Germinal center (tissue), 1 donor: ENCODE measurements at places on chromosomes 1 and 21.

- DNase-seq = no peak
Measured at GRCh38 chr1:167512046-167512654, 6.2 kb downstream of the CD247 start.

GRCh38 chr21:45985471-45986315, 4.1 kb downstream of the COL6A1 start:
- DNase-seq = no peak

DNA sequence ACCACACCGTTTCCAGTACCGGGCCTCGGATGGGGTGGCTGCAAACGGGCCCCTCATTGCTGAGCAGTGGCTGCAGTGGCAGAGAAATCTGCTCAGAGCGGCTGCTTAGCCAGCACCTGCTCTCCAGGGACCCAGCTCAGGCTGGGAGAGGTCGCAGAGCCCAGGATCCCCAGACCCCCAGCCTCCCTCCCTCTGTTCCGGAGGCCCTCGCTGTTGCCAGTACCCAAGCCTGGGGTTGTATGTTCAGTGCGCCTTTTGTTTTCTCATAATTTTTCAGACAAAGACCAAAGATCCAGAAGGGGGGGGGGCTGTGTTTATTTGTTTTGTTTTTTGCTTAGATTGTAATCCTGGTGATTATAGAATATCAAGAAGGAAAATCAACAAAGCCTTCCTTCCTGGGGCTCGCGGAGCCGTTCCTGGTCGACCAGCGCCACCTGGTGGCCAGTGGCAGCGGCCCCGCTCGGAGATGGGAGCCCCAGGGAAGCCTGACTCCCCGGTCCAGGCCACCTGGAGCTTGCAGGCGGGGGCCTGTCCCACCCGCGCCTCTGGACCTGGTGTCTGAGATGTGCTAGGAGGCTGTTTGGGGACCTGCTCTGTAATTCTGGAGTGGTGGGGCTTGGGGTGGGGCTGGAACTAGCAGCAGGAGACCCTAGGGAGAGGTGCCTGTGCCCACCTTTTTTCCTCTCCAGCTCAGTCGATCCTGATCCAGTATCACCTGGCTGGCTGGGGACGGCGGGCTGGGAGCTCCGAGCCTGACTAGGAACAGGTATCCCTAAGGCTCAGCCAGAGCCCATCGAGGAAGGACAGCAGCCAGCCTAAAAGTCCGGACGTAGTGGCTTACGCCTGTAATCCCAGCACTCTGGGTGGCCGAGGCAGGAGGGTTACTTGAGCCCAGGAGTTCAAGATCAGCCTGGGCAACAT, 123.9 kb upstream of the VAMP3 start:
- DNase-seq = peak; percentile 84

DNA sequence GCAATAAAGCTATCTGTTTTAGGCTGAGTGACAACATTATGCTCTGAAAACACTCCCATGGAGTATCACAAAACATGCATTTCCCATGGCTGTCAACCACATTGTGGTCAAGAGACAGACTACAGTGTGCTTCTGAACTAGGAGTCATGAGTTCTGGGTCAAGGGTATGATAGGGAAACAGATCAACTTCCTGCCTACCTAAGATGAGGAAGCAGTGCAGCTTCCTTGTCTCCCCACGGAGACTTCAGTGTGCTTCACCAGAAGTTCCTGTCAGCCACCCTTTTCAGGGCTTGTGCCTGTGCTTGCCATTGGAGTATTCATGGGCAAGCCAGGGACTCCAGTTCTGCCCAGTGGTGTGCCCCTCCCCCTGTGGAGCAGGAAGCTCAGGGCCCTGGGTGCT, 19.9 kb downstream of the LCE3E start:
- DNase-seq = no peak

DNA sequence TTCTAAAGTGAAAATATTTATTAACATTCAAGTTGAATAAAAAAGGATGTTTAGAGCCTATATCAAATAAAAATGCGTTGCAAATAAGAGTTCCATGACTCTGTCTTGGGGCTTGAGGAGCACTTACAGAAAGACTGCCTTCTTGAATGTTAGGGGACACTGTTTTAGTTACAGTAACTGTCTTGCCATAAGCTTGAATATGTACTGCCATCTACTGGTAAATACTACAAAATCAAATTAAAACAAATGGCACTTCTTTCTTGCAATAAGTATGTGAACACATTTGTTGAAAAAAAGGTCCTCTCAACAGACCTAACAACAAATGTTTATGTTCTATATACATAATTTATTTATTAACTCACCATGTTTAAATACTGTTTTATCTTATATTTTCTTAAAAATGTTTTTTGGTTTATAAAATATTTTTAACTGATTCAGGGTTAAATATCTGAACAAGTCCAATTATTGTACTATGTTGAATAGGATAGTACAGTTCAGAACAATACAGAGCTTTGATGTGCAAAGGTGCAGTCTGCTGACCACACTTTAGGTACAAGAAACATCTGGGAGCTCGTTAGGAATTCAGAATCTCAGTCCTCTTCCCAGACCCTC, 199.5 kb downstream of the LRRIQ3 start:
- no peak for DNase-seq

- DNase-seq = no peak
Measured at GRCh38 chr1:11080931-11081330, 18.7 kb downstream of the EXOSC10 start.

- DNase-seq = no peak
Measured at GRCh38 chr1:146019231-146020057, 2.1 kb downstream of the HJV start.

- no peak for DNase-seq
Measured at GRCh38 chr1:114092186-114093062, 61.2 kb downstream of the SYT6 start.

DNA sequence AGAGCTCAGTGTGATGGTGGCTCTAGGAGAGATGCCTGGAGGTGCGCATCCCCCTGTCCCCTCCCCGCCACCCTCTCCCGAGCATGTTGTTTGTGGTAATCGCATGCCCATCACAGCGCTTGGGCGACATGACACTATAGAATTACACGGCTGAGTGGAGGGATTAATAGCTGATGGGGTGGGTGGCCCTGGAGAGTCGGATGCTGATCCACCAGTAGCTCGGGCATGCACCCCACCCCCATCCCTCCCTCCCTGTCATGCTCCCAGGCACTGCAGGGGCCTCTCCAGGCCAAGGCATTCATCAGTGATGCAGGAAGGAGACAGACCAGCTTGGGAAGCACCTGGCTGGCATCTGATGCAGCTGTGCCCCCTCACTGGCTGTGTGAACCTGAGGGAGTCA, 159.0 kb upstream of the IGSF21 start:
- DNase-seq = no peak

DNA sequence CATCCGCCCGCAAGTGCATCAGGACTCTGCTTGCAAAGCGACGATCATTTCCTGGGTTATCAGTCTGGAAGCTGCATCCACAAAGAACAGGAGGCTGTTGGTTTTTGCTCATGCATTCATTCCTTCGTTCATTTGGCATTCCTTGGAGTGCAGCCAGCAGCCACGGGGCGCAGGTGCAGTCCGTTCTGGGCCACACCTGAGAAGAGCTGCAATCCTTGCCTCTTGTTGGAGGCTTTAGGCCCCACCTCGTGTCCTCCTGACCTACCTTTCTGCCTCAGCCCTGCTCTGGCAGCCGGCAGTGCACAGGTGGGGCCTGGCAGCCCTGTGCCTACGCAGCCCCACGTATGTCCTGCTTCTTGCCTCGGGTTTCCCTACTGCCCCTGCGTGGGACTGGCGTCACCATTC, 19.6 kb upstream of the C2CD2 start:
- no peak for DNase-seq

DNA sequence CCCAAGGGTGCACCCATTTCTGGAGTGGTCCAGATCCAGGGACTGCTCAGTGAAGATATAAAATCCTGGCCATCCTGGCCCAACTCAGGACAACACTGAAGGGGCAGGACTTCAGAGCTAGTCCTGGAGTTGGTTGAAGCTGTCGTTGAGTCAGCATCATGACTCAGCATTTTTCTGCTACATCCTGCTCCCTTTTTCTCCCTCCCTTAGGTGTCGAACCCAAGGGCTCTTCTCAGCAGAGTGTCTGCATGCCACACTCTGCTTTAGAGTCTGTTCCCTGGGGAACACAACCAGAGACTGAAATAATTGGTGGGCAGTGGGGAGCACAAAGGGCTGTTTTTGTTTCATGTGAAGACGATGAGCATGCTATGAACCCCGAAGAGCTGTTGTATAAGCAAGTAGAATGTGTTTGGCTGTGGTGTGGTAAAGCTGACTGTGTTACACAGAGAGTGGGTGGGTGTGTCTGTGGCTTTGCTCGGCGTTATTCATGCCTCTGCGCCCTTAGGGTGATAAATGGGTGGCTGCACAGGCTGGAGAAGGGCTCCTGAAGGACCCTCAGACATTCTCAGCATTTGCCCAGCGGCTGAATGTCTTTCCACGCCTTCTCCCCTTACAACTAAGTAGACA, 167.2 kb downstream of the CYYR1 start:
- no peak for DNase-seq

DNA sequence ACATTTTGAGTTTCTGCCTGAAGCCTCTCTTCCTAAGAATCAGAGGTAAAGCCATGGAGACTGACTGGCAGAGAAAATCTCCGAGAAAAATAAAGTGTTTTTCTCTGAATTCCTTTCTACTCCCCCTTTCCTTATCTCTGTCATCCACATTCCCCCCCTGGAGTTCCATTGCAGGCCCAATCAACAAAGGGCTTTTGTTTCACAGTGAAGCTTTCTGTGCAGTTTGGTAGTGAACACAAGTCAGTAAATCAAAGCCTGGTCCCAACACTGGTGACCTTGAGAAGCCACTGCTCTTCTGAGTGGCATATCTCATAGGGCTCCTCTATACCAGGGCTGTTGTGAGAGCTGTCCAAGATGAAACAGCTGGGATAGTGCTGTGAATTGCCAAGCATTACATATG, 228.4 kb downstream of the SEC16B start:
- DNase-seq = no peak

GRCh38 chr21:36386031-36386642, 945 bp downstream of the CHAF1B start:
- DNase-seq = no peak

DNA sequence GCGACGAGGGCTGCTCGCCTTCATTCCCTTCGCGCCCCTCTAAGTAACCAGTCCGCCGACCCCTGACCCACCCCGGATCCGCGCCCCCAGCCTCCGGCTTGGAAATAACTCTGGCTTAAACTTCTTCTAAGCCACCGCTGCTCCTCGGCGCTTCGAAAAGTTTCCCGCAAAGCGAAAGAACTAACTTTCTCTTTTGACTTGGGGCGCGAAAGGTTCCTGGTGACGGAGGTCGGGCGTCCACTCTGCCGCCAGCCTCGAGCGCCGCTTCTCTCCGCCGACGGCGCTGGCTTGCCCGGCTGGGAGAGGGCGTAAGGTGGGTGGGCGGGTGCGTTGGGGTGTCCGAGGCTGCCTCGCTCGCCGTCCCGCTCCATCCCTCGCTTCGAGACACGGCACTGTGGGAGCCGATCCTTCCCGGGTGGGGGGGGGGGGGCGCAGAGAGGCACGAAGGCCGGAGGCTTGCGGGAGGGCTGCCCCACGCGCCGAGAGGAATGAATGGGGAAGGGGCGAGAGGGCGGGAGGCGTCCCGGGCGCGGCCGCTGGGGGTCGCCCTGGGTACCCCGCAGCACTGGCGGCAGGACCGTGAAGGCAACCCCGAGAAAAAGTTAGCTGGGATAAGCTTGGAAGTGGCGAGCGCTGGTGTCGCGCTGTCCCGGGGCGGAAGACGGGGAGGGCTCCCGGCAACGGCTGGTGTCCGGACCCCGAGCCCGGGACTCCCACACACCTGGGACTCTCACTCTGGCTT, 569 bp downstream of the ATF3 start:
- peak; percentile 36 for DNase-seq

GRCh38 chr1:90768098-90768497, 51.0 kb upstream of the BARHL2 start:
- DNase-seq = no peak

DNA sequence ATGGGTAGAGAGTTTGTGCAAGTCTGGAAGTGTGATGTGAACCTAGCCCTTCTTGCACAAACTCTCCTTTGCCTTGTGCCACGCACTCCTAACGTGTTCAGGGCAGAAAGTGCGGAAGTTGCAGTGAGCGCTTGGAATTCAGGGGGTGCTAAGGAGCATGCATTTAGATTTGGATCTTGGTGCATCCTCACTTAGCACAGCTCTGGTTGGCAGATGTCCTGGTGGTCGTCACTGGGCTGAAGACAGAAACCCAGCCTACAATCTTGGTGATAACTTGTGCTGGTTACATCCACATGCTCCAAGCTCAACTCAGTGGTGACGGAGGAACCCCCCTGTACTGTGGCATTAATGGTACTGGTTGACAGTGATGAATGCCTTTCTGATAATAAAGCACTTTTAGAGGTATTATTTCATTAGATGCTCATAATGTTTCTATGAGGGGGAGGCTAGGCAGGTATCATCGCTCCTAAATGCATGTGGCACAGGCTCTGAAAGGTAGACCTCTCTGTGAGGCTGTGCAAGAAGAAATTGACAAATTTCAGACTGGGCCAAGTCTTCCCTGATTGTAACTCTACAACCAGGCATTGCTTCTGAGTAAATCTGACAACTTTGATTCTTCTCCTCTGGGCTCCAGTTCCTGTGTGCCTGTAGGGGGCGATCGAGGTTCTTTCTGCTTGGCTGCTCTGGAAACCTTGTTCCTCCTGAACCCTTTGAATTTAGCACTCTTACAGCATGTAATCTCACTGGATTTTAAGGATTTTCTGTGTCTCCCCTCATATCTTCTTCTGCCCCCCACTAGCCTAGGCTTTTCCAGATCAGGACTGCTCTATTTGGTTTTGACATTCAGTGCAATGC, 40.6 kb downstream of the MAPKAPK2 start:
- DNase-seq = peak; percentile 79

GRCh38 chr1:230166366-230167132, 99.5 kb downstream of the GALNT2 start:
- no peak for DNase-seq

GRCh38 chr1:207404849-207405525, 49.1 kb upstream of the CR2 start:
- peak; percentile 70 for DNase-seq

DNA sequence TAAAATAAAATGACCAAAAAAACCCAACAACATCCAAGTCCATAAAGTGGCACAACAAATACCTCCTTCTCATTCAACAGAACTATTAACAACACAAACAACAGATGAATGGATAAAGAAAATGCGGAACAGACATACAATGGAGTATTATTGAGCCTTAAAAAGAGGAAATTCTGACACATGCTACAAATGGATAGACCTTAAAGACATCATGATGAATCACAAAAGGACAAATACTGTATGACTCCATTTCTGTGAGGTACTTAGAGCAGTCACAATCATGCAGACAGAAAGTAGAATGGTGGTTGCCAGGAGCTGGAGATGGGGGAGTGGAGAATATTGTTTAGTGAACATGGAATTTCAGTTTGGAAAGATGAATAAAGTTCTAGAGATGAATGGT, 42.6 kb downstream of the EYA3 start:
- DNase-seq = no peak

GRCh38 chr1:90176530-90176929, 181.6 kb downstream of the ZNF326 start:
- no peak for DNase-seq

- no peak for DNase-seq
Measured at GRCh38 chr1:18539171-18539570, 58.4 kb downstream of the KLHDC7A start.

- DNase-seq = no peak
Measured at GRCh38 chr1:38279148-38279547, 232.6 kb upstream of the POU3F1 start.
